Erythroblast (primary cell): ENCODE measurements at places on chromosomes 6 and 20.
A peak's percentile ranks its signal among the peaks of the same experiment; 100 is the strongest.

GRCh38 chr6:153044295-153044694, 41.8 kb upstream of the MTRF1L start:
- no peak for DNase-seq

- DNase-seq: no peak
Measured at GRCh38 chr6:24565196-24565595, 70.4 kb downstream of the ALDH5A1 start.

GRCh38 chr6:26025047-26025893, 62.0 kb upstream of the HFE start:
- DNase-seq: peak; percentile 91

DNA sequence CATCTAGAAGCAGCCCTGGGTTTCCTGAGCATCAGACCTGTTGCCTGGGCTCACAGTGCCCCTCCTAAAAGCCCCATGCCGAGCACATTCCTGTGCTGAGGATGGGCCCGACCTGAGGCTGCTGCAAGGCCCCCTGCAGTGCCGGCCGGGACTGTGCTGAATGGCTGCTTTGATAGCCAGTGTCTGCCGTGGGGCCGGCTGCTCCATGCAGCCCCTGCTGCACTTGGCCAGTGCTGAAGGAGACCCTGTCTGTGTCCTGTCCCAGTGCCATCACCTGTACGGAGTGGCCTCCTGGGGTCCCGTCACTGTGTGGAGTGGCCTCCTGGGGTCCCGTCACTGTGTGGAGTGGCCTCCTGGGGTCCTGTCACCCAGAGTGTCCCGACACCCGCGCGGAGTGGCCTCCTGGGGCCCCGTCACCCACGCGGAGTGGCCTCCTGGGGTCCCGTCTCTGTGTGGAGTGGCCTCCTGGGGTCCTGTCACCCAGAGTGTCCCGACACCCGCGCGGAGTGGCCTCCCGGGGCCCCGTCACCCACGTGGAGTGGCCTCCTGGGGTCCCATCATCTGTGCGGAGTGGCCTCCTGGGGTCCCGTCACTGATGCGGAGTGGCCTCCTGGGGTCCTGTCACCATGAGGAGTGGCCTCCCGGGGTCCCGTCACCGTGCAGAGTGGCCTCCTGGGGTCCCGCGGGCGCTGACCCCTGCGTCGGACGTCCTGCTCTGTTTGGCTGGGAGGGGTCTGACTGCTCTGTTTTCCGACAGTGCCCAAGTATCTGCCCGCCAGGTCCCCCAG, 7.0 kb downstream of the COL9A3 start:
- DNase-seq: no peak

DNA sequence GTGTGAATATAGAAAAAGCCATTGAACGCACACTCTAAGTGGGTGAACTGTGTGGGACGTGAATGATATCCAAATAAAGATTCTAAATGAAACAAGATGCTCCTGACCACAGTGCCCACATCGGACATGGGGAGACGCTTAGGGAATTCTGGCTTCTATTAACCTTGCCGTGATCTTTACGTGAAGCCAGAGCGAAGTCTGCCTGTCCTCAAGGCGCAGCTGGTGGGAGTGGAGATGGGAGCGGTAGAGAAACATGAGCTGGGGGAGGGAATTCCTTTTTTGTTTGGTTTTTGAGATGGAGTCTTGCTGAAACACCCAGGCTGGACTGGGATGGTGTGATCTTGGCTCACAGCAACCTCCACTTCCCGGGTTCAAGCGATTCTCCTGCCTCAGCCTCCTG, 46.0 kb downstream of the VSTM2L start:
- no peak for DNase-seq

DNA sequence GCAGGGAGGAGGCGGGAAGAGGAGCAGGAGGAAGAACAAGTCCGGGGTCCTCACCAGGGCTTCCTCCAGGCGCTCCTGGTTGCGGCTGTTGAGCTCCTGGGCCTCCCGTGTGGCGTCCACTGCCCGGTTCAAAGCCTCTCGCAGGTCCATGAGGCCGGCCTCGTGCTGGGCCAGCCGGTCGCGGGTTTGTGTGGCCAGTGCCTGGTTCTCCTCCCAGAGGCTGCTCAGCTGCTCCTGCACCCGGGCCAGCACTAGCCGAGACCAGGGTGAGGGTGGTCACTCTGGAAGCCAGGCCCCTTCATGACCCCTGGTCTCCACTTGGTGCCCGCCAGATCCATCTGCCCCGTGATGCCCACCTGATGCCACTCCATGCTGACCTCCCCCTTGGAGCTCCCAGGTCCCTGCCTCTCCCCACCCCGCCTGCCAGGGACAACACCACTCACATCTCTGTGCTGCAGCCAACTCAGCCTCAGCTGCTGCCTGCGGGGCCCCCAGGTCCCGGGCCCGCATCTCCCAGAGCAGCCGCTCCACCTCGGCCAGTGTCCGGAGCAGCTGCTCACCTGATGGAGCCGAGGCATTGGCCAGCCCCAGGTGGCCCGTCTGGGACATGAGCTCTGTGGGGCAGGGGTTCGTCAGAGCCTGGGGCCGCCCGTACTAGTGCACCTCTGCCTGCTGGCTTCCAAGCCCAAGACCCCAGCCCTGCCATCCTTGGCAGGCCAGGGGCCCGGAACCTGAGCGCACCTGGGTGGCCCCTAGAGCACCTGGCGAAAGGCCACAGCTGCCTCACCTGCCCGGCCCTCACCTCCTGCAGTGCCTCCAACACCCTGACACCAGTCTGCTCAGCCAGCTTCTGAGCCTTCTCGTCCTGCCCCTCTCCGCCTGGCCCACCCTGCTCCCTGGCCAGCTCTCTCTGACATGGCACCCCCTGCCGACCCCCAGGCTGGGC, 15.9 kb downstream of the ADRM1 start:
- peak; percentile 40 for DNase-seq
